ENCODE measurements at places on chromosomes 12 and 14. TPM values are rescaled to one million over a fixed set of nuclear protein-coding genes. Genes with fewer than 3 reads are reported as not detected.

DNA sequence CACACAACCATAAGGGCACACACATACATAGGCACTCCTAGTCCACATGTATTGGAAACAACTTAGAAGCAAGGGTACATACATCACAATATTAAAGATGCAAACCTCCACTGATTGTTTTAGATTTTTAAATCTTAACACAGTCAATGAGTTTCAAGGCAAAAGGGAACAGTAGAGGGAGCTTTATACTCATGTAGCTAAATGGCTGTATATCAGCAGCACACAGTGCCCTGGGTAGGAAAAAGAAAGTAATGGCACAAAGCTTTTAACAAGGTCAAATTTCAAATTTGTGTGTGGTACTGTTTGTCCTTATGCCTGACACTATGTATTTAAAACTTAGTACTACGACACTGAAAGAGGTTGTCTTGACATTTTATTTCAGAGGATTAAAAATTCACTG, 262.0 kb downstream of the MED13L start:
- DNase-seq = no peak

GRCh38 chr14:66378712-66379505, 107.3 kb upstream of the CCDC196 start:
- no peak for DNase-seq

GRCh38 chr12:12405882-12406281, 49.0 kb downstream of the BORCS5 start:
- no peak for DNase-seq

- no peak for DNase-seq
Measured at GRCh38 chr14:88424573-88424972, 39.1 kb downstream of the SPATA7 start.

- no peak for DNase-seq
Measured at GRCh38 chr12:121205491-121205890, 4.4 kb upstream of the P2RX4 start.

DNA sequence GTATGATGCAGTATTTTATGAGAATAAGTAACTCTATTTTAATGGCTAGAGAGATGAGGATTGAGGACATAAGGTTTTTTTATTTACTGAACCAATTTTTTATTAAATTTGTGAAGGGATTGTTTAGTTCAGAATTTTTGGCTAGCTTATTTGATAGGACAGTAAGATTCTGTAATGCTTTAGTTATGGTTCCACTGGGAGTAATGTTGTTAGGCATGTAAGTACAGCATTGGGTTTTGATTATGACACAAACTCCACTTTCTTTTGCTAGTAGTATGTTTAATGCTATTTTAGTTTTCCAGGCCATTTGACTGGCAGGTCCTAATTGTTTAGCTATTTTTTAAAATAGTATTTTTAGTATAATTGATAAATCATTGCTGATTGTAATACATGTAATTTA, 33.8 kb upstream of the LRRC10 start:
- DNase-seq = no peak

DNA sequence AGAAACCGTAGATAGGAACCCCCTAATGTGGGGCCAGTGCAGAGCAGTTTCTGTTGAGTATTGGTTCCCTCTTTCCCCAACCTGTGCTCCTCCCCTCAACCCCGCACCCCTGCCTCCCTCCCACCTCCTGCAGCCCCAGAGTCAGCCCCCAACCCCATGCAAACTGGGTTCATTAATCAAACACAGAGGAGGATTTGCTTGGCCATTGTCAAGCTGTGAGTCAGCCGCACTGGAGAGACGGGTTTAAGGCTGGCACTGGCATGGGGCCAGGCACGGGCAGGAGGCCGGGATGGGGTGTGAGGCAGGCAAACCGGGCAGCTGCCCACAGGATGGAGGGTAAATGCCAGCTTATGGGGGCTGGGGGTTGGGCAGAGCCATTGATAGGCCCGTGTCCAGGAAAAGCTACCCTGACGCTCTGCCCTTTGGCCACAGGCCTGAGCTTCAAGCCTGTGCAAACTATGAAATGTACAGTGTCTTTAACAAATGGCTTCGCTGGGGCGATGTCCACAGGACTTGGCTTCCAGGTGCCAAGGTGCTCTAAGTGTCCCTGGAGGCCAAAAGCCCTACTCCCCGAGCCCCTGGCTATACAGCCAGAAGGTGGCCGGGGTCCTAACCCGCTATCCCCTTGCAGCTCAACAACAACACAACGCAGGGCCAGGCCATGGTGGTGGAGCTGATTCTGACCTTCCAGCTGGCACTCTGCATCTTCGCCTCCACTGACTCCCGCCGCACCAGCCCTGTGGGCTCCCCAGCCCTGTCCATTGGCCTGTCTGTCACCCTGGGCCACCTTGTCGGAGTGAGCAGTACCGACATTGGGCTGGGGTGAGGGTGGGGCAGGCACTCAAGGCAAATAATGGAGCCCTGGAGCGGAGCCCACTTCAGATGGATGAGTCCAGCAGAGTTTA, 1.4 kb downstream of the AQP5 start:
- DNase-seq = peak; percentile 48

DNA sequence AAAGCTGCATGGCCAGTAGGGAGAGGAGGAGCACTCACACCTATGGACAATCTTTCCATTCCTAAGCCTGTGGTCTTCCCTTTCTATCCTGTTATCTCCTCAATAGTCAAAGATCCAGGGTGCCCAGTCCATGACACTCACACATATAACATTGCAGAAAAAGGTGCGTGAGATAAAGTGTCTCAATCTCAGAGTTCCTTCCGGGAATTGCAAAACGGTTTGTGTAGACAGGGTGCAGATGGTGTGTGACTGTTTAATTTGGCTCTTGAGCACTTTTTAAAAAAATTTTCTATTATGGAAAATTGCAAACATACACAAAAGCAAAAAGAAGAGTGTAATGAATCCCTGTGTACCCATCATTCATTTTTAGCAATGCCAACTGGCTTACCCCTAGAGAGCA, 1493.6 kb downstream of the AACS start:
- DNase-seq = no peak

GRCh38 chr12:7150841-7151240, 20.7 kb downstream of the CLSTN3 start:
- no peak for DNase-seq

GRCh38 chr14:62768753-62769152, 276.5 kb downstream of the KCNH5 start:
- DNase-seq = no peak

- DNase-seq = no peak
Measured at GRCh38 chr12:25558586-25558985, 5.5 kb upstream of the LMNTD1 start.

DNA sequence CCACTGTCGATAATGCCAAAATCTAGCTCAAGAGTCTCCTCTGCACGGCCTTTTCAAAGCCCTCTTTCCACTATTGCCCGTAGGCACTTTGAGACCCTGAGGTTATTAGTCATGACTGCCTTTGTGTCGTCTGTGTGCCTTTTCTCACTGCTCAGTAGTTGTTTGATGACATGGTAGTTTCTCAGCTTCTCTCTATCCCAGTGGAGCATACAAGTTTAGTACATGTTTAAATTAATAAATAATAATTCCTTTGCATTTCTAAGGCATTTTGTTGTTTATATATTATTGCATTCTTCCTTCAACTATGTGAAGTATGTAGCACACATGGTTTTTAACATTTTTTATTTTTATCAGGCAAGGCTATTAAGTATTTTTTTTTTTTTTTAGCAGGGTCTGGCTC, 458.1 kb downstream of the PCNX1 start:
- no peak for DNase-seq

- no peak for DNase-seq
Measured at GRCh38 chr14:32311294-32312009, 17.6 kb upstream of the AKAP6 start.

GRCh38 chr12:104423809-104424208, 32.9 kb upstream of the CHST11 start:
- no peak for DNase-seq

GRCh38 chr12:56983386-56983785, 23.0 kb downstream of the ZBTB39 start:
- no peak for DNase-seq

- DNase-seq = no peak
Measured at GRCh38 chr12:122203301-122204166, at the start of gene B3GNT4. B3GNT4 (plus strand) TSS chr12:122203709; CDS start chr12:122204619, 910 bp downstream.

DNA sequence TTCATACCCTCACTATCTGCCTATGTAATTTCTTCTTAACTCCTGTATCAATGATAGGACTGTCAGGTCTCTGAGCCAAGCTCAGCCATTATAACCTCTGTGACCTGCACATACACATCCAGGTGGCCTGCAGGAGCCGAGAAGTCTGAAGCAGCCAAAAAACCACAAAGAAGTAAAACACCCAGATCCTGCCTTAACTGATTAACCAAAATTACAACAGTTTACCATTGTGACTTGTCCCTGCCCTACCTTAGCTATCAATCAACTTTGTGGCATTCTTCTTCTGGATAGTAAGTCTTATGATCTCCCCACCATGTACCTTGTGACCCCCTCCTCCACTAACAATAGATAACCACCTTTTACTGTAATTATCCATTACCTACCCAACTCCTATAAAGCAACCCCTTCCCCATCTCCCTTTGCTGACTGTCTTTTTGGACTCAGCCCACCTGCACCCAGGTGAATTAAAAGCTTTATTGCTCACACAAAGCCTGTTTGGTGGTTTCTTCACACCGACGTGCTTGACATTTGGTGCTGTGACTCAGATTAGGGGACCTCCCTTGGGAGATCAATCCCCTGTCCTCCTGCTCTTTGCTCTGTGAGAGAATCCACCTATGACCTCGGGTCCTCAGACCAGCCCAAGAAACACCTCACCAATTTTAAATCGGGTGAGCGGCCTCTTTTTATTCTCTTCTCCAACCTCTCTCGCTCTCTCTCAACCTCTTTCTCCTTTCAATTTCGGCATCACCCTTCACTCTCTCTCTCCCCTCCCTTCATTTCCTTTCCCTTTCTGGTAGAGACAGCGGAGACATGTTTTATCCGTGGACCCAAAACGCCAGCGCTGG, 11.5 kb upstream of the LGMN start:
- DNase-seq = no peak

DNA sequence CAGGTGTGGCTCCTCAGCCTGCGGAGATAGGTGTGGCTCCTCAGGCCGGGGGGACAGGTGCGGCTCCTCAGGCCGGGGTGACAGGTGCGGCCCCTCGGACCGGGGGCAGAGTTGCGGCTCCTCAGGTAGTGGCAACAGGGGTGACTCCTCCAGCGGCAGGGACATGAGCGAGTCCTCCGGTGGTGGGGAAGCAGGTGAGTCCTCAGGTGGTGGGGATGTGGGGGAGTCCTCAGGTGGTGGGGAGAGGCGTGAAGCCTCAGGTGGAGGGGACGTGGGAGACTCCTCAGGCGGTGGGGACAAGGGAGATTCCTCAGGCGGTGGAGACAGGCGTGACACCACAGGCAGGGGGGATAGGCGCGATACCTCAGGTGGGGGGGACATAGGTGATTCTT, 9.2 kb downstream of the KMT2D start:
- no peak for DNase-seq

DNA sequence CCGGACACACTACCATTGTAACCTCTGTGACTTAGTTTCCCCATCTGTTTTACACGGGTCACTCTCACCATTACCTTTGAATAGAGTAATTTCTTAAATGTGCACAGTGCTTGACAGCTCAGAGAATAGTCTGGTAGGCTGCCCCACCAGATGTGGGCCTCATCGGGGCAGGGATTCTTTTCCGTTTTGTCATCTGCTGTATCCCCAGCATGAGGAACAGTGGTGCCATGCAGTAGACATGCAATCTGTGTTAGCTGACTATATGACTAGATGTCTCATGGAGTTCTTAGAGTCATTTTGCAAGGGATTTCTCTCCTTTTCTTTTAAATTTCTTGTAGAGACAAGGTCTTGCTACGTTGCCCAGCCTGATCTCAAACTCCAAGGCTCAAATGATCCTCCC, 44.9 kb upstream of the PLEKHG3 start:
- no peak for DNase-seq

- no peak for DNase-seq
Measured at GRCh38 chr12:13181375-13182070, 15.0 kb upstream of the EMP1 start.

DNA sequence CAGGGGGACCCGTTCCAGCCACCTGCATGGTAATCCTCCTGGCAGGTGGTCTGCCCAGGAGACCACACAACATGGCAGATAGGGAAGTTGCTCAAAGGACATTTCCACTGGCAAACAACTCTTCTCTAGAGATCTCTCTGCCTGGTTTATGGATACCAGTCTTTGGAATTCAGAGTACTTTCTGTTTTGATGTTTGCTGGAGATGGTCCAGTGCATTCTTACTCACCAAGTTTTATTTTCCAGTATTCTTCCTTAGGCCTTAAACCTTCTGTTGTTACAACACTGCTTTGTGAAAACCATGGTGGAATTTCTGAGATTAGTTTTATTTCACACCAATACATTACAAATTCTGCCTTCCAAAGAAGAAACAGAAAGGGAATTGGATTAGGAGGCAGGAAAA, 428.3 kb downstream of the FUT8 start:
- DNase-seq = no peak

- DNase-seq = no peak
Measured at GRCh38 chr12:114131824-114132223, 165.7 kb upstream of the RBM19 start.

GRCh38 chr12:51181558-51181957, 8.6 kb upstream of the TFCP2 start:
- no peak for DNase-seq

DNA sequence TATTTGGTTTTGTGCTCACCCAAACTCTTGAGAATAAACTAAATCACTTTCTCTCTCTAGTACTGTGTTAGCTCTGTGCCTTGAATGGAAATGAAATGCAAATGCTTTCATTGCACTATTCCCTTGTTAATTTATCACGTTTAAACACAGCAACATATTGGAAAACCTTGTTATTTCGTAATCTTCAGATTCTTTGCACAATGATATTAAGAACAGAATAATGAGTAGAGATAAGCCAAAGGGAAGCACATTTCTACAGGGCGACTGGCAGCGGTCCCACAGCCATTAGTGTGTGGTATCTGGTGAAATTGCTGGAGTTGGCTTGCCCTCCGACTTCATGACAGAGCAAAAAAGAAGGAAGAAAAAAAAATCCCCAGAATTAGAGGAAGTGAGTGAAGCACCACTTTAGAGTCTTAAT, 166.1 kb upstream of the E2F7 start:
- DNase-seq = peak; percentile 77

GRCh38 chr12:12734054-12734453, 16.9 kb downstream of the CDKN1B start:
- no peak for DNase-seq

CCDC198 gene
- 66.1 TPM for polyA plus RNA-seq

STAB2 gene
- 34.7 TPM for polyA plus RNA-seq

FGF23 gene
- polyA plus RNA-seq = not detected

PRICKLE1 gene
- polyA plus RNA-seq = 40.4 TPM

SMOC1 gene
- polyA plus RNA-seq = 1.3 TPM

PRH2 gene
- polyA plus RNA-seq = 0.71 TPM

C12orf50 gene
- polyA plus RNA-seq = 0.46 TPM

CCDC63 gene
- not detected for polyA plus RNA-seq

Data from right lung (tissue), 10 donors.